ENCODE measurements at places on chromosomes 4 and X. TPM values are rescaled to one million over a fixed set of nuclear protein-coding genes. Genes with fewer than 3 reads are reported as not detected.

ZNF732 gene
- total RNA-seq, result not detected

PRRG3 gene
- not detected for total RNA-seq

CYTL1 gene
- total RNA-seq, result not detected

ARFIP1 gene
- total RNA-seq, result 27.0 TPM

PI4K2B gene
- total RNA-seq, result 14.4 TPM

STBD1 gene
- total RNA-seq, result 3.3 TPM

ADAM29 gene
- not detected for total RNA-seq

PPP1R2C gene
- total RNA-seq, result not detected

OTUD6A gene
- not detected for total RNA-seq

CSN1S1 gene
- total RNA-seq, result not detected

DCAF12L2 gene
- not detected for total RNA-seq

SLC10A6 gene
- not detected for total RNA-seq

TRIM61 gene
- total RNA-seq, result not detected

SH3RF1 gene
- total RNA-seq, result 11.1 TPM

KLHL13 gene
- 0.13 TPM for total RNA-seq

SSX3 gene
- total RNA-seq, result not detected

ETDC gene
- total RNA-seq, result not detected

PLP1 gene
- not detected for total RNA-seq

TLR2 gene
- not detected for total RNA-seq

PORCN gene
- 8.7 TPM for total RNA-seq

STARD8 gene
- 0.97 TPM for total RNA-seq

SULT1E1 gene
- total RNA-seq, result not detected

AMOT gene
- total RNA-seq, result 0.13 TPM

FAM156B gene
- total RNA-seq, result 28.7 TPM

XAGE1A gene
- not detected for total RNA-seq

CT45A3 gene
- total RNA-seq, result not detected

SMR3B gene
- total RNA-seq, result not detected

NR3C2 gene
- 1.4 TPM for total RNA-seq

PNCK gene
- total RNA-seq, result 1.1 TPM

CSN3 gene
- not detected for total RNA-seq

OTC gene
- not detected for total RNA-seq

MAGEB1 gene
- not detected for total RNA-seq

RAPGEF2 gene
- 13.0 TPM for total RNA-seq

TMPRSS11F gene
- not detected for total RNA-seq

Data from HT-29 (cell line).